ENCODE measurements at places on chromosomes 2 and 18.

DNA sequence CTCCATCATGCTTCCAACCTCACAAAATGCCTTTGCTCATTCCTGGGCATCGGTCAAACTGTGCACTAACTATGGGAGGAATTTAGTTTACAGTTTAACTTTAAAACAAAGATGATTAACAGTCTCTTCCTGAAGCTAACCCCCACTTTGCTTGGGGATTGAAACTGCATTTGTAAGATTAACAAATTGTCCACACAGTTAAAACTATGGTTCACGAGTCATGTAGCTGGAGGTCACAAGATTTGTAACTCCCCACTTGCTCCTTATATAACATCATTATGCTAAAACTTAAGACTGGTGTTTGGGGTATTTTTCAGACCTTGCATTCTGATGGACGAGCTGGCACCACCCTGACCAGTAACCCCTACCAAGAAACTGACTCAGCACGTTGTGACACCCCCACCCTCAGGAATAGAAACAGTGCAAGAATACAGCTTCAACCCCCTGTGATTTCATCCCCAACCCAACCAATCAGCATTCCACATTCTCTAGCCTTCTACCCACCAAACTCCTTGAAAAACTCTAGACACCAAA lies 252.3 kb downstream of the MBD5 start:
- no peak for DNase-seq

GRCh38 chr18:46415532-46416252 lies 241.3 kb downstream of the LOXHD1 start:
- DNase-seq: no peak

- DNase-seq: no peak
These were observed 76.2 kb upstream of the NPAS2 start for GRCh38 chr2:100743741-100744140.

GRCh38 chr2:28716265-28716865 lies 35.3 kb upstream of the PPP1CB start:
- DNase-seq: no peak

DNA sequence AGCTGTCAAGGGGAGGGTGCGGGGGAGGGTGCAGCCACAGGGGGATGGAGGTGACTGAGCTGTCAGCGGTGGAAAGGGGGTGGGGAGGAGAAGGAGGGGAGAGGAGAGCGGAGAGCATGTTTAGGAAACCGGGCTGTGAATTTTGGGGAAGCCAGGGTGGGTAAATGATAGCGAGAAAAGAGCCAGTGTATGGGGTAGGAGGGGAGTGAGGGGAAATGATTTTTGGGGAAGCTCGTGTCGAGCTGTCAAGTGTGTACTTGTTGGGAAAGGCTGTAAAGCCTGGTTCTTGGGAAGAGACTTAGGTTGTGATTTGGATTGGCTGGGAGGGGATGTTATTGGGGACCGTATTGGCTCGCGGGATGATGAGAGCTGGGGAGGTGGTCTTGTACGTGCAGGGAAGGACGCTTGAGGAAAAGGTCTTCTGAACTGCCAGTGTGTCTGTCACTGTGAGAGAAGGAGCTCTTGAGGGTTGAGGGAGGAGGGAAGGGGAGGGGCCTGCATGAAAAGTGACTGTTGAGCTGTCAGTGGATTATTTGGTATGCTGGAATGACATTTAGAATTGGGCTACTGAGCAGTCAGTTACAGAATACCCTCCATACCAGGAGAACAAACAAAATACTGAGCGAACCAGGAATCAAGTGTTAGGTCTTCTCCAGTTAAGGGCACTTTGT lies 1.0 kb downstream of the UBR3 start:
- peak; percentile 15 for DNase-seq

- DNase-seq: no peak
These were observed 322.3 kb upstream of the TCF4 start for GRCh38 chr18:55910296-55910695.

DNA sequence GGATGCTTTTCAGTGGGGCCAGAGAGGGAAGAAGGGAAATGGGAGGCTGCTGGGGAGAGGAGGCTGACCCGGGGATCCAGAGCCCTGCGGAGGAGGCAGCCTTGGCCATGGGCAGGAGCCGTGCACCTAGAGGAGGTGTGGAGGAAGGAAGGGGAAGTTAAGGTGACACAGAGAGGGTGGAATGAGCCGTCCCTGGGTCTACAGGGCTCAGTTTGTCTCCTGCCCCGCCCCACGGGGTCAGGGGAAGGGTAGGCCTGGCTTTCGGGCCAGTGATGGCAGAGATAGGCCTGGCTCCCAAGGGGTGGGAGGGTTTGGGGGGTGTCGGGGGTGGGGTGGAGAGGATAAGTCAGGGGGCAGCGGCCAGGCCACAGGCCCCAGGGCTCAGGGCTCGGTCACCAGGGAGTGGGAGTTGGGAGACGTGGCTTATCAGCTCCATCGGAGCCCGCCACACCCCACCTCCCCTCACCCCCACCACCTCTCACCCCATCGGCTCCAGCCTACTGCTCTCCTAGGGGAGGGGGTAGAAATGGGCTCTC lies 39.5 kb upstream of the NOTO start:
- no peak for DNase-seq

DNA sequence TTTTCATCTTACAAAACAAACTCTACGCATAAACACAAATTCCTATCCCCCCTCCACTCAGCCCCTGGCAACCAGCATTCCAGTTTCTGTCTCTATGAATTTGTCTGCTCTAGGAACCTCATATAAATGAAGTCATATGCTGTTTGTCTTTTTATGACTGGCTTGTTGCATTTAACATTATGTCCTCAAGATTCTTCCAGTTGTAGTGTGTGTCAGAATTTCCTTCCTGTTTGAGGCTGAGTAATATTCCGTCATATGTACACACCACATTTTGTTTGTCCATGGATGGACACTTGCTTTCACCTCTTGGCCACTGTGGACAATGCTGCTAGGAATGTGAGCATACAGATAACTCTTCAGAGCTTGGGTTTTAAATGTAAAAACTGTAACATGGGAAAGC lies 272.1 kb downstream of the GBX2 start:
- no peak for DNase-seq

GRCh38 chr18:616380-616995 lies 19.7 kb downstream of the CLUL1 start:
- no peak for DNase-seq

DNA sequence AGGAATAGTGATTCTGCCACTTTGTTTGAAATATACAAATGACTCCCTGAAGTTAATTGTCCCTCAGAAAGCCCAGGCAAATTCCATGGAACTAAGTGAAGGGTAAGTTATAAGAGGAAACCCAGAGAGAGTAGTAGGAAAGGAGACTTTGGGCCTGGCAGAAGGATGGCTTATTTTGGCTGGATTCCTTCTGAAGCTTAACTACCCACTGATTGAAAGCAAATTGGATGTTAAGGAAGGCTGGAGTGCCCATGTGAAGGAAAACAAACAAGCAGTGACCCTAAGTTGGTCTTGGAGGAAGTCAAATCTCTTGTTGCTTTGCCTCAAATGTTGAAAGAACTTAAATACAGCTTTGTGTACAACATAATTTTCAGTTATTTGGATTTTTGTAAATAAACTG lies 1106.4 kb upstream of the ZEB2 start:
- no peak for DNase-seq

DNA sequence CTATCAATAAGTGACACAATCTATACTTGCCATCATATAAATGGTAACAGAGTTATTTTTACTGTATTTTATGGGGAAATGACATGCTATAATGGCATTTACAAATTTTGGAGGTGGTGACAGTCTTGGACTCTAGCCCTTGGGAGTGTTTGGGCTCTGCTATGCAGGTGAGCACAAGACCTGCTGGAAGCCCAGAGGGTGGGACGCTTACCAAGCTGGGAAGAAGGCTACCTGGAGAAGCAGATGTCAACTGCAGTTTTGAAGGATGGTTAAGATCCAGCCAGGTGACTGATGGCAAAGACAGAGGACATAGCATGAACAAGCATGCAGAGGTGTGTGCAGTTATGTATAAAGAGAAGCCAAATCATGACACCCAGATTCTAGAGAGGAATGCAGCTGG lies 346.9 kb downstream of the MYCN start:
- no peak for DNase-seq

- no peak for DNase-seq
These were observed 185.7 kb downstream of the ACKR3 start for GRCh38 chr2:236755278-236755840.

DNA sequence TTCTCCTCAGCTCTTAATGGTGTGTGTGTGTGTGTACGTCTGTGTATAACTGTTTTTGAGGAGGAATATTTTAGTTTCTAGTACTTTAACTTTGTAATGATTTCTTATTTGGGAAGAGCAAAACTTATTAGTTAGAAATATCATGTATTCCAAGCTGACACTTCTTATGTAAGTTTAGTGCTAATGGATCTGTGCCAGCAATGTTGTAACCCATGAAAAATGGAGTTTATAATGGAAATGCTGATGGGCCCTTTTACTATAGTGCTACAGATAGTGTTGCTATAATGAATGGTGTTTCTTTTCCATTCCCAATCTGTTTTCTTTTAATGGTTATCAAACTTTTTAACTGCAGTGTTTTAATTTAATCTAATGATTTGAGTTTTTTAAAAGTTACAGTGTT lies 49.8 kb upstream of the OTX1 start:
- no peak for DNase-seq

GRCh38 chr18:77062518-77063003 lies 70.0 kb downstream of the MBP start:
- peak; percentile 63 for DNase-seq

- DNase-seq: no peak
These were observed 191.3 kb downstream of the CDH7 start for GRCh38 chr18:65942104-65942503.

GRCh38 chr2:225083276-225083675 lies 41.0 kb upstream of the DOCK10 start:
- no peak for DNase-seq

GRCh38 chr2:238239543-238239862 lies 335 bp downstream of the HES6 start:
- no peak for DNase-seq

DNA sequence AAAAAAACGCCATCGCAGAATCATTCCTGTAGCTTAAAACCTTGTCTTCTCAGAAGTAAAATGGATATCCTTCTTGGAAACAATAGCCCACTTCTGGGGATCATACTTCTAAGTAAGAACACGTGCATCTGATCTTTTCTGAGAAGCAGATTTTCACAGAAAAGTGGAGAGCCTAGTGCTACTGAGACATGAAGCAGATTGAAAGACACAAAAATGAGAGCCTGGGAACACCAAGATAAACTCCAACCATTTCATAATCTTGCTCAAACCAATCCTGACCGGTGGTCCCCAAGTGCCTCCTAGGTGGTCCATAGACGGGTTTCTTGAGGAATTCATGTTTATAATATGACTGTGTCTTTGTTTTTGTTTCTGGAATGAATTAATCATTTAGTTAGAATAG lies 191.2 kb downstream of the IRS1 start:
- no peak for DNase-seq

DNA sequence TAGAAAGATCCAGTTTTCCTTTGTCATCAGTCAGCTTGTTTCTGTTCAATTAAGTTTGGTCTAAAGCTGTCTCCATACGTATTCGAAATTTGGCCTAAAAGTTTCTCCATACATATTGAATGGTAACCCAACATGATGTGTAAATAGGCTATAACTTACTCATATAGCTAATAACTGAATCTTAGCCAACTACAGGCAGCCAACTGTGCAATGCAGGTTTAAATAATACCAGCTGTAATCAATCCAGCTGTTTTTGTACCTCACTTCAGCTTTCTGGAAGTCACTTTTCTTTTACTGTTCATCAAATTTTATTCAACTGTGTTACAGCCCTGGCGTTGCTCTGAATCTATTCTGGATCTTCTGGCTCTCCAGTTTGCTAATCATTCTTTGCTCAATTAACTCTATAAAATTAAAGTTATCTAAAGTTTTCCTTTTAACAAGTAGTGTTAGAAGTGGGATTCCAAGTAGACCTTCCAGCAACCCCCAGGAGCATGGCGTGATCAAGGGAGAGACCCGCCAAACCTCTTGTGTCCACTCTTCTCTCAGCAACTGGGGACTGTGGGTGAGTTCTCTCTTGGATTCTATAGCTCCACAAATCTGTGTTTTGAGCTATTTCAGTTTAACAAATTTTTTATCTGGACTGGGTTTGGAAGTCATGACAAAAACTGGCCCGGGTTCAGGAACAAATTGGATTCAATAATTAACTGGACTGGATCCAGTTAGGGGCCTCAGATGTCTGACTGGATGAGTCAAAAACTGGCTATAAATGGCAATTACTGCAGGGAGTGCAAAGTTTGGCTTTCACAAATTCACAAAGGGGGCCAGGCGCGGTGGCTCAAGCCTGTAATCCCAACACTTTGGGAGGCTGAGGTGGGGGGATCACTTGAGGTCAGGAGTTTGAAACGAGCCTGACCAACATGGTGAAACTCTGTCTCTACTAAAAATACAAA lies 329.7 kb upstream of the ST6GAL2 start:
- DNase-seq: no peak

DNA sequence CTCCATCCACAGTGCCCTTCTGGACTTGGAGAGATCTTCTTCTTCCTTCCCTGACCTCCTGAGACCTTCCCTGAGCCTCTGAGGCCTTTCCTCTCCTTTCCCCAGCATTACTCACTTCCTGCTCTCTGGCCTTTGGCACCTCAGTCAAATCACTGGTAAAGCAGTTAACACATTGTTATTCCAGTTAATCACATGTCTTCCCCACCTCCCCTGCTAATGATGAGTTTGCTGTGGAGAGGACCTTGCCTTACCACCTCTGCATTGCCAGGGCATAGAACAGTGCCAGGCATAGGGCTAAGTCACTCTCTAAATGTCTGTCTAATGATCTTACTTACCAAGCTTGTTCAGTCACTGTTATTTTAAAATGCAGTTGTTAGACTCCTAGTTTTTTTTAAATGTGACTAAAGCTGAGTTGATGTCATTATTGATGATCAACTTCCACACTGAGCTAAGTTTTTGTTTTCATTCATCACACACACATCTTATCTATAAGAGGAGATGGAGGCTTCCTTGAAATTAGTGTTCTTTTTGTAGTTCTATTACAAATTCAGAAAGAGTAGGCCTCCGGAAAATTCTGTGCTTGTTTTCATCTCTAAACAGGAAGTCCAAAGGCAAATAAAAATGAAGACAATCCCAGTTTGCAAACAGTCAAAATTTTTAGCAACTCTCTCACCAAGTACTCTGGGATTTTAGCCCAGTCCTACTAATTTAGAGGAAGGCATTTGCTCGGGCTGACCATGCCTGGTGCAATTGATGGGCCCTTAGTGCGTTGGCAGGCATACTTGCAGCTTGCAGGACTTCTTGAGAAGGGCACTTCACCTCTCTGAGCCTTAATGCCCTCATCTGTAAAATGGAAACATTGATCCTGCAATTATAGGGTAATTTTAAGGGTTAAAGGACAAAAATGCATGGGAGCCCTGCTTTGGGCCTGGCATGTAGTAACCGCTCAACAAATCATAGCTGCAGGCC lies 113.7 kb upstream of the SPRED2 start:
- no peak for DNase-seq

DNA sequence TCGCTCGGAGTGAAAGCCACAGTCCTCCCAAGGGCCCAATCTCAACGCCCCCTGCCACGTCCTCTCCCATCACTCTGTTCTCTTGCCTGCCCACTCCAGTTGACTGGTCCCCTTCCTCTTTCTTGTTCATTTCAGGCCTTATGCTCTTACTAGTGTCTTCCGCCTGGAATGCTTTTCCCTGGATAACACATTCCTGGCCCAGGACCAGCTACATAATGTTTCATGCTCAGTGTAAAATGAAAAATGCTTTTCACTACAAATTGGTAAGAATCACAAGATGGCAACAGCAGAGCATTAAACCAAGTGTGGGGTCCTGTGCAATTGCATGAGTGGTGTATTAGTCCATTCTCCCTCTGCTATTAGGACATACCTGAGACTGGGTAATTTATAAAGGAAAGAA lies 417.2 kb upstream of the KLHL29 start:
- DNase-seq: no peak

GRCh38 chr2:71944183-71944550 lies 203.5 kb downstream of the CYP26B1 start:
- no peak for DNase-seq
